ENCODE measurements at places on chromosomes 12 and 14.
A peak's percentile ranks its signal among the peaks of the same experiment; 100 is the strongest.

- no peak for DNase-seq
These were observed 174.3 kb upstream of the PWP1 start for GRCh38 chr12:107511292-107511691.

DNA sequence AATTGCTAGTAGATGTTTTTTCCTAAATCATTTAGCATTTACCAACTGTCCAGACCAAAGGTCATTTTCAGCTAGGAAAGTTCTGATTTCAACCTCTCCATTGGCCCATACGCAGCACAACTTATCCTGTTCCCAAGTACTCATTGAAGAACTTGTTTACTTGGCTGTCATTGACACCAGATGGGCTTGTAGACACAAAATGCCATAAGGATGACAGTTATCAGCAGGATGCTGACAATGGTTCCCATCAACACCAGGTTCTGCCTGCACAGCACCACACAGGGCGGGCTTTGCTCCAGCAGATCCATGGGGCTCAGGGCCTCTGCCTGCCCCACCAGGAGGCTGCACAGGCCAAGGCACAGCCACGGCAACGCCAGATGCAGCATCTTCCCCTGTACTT is 36.5 kb upstream of the TMPRSS12 start:
- no peak for DNase-seq

- DNase-seq = no peak
These were observed 739 bp downstream of the JPH4 start for GRCh38 chr14:23577710-23578392.

GRCh38 chr12:33828326-33828725 is 194.0 kb upstream of the ALG10 start:
- DNase-seq = no peak

DNA sequence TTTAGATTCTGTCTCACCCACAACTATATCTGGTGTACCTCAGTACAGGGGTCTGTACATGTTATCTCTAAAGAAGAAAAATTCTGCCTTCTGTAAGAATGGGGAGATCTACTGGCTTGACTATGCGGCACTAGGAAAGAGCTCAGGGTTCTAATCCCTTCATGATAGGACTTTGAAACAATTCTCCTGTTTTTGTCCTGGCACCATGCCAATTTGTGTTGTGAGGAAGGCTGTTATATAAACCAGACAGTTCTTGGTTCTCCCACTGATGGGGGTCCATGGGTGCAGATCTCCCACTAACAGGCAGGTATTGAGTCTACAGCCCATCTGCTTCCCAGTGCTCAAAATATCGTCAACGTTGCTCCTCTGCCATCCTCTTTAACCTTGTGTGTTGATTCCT is 883.7 kb downstream of the GALC start:
- no peak for DNase-seq

DNA sequence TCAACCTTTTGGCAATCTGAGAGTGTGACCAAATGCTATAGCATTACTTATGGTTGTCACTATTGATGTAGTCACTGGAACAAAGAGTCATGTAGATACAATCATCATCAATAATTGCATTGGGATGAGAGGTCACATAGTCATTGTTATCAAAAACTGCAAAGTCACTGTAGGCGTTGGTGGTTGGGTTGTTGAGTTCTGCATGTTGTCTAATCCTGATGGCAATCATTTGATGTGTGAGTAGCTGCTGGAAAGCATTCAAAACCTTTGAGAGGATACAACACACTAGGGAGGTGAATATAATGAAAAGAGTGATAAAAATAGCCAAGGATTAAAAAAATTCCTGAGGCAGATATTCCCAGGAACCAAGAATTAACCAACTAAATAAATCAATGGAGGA is 214.7 kb upstream of the SYT10 start:
- no peak for DNase-seq

DNA sequence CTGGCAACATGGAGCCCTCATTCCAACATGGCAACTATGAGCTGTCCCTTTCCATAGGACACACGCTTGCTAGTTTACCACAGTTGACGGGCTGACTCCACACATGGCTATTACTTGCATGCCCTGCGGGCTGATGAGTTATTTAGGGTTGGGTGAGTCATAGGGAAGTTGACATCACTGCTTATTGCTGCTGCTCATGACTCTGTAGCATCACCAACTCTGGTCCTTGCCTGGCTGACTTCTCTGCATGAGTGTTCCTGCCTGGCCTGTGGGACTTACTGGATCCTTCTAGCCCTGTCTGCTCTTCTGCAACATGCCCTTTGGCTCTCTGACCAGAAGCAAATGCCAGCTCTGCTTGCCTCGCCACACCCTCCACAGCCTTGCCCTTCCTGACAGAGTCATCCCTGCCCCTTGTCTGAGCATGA is 199.5 kb downstream of the ANO6 start:
- peak; percentile 69 for DNase-seq
